ENCODE measurements at places on chromosomes 7 and 10. TPM values are rescaled to one million over a fixed set of nuclear protein-coding genes. Genes with fewer than 3 reads are reported as not detected.

Gene TMEM229A
- 0.88 TPM for total RNA-seq

Gene ACTL6B
- not detected for total RNA-seq

Gene DNAJC12
- 1.4 TPM for total RNA-seq

Gene COL26A1
- 23.3 TPM for total RNA-seq

Gene ADAM22
- total RNA-seq, result 10.1 TPM

Gene LAMB1
- total RNA-seq, result 418 TPM

Gene PRLHR
- total RNA-seq, result not detected

Gene BMPER
- total RNA-seq, result not detected

Gene MOGAT3
- total RNA-seq, result 6.3 TPM

Gene CDC14C
- total RNA-seq, result not detected

Gene KBTBD2
- 30.8 TPM for total RNA-seq

Gene AUTS2
- 37.1 TPM for total RNA-seq

Gene ZEB1
- total RNA-seq, result not detected

Gene HOXA3
- 22.6 TPM for total RNA-seq

Gene CALY
- not detected for total RNA-seq

Gene C10orf62
- total RNA-seq, result not detected

Gene DRGX
- not detected for total RNA-seq

Gene DHTKD1
- 61.4 TPM for total RNA-seq

Gene CRYGN
- total RNA-seq, result not detected

Gene ELOVL3
- 1.4 TPM for total RNA-seq

Gene DOCK4
- total RNA-seq, result 2.0 TPM

Gene SPOCK2
- total RNA-seq, result 3.0 TPM

Gene ADARB2
- 0.42 TPM for total RNA-seq

Gene LIPJ
- not detected for total RNA-seq

Gene HMX2
- 1.7 TPM for total RNA-seq

Gene SAMD8
- total RNA-seq, result 26.9 TPM

Gene PIP
- total RNA-seq, result not detected

Gene LOXL4
- 3.7 TPM for total RNA-seq

Measured in Caco-2 (cell line).